ENCODE measurements at places on chromosomes 7 and 10. TPM values are rescaled to one million over a fixed set of nuclear protein-coding genes. Genes with fewer than 3 reads are reported as not detected.

DNA sequence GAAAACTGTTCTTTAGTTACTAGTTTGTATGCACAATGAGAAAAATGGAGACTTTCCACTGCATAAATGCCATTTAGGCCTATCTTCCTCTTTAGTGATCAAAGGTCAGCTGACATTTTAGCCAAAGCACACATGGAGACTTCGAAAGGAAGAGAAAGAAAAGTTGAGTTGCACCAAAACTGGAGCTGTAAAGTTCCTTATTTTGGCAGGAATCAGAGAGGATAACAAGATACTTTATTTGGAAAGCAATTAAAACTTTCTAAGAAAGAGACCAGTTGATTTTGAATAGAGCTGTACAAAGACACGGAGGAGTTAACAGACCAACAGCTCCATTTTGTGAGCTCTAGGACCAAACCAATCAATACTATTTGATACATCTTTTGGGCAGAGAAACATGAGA, 14.2 kb downstream of the ENTPD7 start:
- no peak for DNase-seq

- no peak for DNase-seq
These were observed 50.0 kb downstream of the RSBN1L start for GRCh38 chr7:77746164-77746823.

DNA sequence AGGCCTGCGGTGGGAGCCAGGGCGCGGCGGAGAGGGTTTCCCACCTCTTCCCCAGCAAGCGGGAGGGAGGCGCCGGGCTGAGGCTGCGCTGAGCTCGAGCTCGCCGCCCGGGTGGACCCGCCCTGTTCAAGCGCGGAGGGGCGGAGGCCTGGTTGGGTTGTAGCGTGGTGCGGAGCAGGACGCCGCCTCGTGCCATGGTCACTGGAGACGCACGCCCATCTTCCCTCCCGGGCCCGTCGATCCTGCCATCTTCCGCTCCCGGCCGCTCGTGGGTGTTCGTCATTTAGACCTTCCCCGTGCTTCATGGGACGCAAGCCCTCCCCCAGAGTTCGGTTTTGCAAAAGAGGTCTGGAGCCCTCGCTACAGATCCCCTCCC, 9.3 kb upstream of the EN2 start:
- DNase-seq, result no peak

DNA sequence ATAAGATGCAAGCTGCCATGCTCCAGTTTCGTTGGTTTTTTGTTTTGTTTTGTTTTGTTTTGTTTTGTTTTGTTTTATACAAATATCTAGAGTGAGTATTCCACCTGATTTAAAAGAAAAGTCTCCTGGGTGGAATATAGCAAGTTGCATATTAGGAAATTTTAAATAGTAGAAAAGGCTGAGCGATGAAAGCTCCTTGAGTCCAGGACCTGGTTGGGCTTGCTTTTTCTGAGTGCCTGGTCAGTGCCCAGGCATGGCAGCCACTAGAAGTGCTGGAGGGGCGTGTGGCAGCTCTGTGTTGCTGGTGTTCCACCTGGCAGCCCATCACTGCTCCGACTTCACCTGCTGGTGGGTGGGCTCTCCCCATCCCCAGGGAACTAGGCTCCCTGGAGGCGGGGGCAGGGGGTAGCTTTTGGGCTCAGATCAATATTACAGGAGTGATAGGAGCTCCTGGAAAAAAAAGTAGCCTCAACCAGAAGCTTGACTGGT, 8.0 kb downstream of the COL17A1 start:
- no peak for DNase-seq

DNA sequence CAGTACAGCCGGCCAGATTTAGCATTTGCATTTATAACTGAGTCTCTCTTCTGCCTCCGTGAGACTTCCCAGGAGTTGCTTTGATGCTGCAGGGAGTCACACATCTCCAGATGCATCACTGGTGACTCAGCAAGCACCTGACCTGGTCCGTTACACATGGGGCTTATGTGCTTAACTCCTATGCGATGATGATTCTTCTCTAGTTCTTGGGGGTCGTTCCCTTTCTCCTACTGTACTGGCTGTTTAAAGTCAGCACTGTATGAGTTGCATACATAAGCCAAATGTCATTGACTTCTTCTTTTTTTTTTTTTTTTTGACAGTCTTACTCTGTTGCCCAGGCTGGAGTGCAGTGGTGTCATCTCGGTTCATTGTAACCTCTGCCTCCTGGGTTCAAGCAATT, 13.0 kb upstream of the AKR1E2 start:
- no peak for DNase-seq

DNA sequence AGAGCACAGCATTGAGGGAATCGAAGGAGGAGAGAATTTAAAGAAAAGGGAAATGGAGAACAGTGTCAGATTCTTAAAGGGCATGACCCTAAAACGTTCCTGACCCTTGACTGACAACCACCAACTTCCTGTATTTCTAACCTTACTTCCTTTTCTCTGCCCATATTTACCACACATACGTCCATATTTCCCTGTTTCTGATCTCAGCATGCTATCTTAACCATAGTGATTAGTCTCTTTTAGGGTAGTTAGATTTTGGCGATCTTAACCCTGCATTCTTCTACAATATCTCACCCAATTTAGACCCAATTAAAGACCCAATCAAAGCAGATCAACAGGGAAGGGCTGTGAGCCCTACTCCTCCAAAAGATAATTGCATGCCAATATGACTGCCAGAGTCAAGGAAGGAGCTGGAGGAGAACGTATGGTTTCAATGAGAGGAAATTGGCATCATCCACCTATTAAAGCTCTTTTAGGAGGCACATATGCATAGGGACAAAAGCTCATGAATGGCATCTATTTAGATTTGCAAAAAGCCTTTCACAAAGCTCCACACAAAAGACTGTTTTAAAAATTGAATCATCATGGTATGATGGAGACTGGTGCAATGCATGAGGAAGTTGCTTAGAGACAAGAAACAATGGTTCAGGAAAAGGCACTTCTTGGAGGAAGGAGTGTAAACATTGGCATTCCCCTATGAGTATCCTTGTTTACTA, 49.0 kb upstream of the ARHGAP12 start:
- DNase-seq, result no peak

- no peak for DNase-seq
These were observed 7.4 kb upstream of the C10orf67 start for GRCh38 chr10:23351926-23352519.

DNA sequence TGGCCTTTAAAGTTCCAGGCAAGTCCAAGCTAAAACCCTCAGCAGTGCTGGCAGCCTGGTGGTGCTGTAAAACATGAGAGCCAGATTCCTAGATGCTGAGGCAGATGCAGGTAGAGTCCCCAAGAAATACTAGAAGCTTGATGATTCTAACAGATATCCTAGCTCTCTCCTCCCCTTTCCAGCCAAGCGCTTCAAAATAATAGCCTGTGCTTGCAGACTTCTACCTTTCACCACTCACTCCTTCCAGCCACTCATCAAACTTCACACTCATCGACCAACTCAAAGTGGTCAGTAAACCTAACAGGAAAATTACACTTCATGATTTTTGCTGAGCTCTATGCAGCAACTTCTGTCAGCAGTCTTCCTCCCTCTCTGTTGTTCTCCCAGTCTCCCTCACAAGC, 50.2 kb downstream of the LMBR1 start:
- DNase-seq, result no peak

GRCh38 chr7:43006008-43006407, 73.8 kb downstream of the MRPL32 start:
- no peak for DNase-seq

- no peak for DNase-seq
These were observed 10.0 kb upstream of the STAMBPL1 start for GRCh38 chr10:88870089-88870488.

DNA sequence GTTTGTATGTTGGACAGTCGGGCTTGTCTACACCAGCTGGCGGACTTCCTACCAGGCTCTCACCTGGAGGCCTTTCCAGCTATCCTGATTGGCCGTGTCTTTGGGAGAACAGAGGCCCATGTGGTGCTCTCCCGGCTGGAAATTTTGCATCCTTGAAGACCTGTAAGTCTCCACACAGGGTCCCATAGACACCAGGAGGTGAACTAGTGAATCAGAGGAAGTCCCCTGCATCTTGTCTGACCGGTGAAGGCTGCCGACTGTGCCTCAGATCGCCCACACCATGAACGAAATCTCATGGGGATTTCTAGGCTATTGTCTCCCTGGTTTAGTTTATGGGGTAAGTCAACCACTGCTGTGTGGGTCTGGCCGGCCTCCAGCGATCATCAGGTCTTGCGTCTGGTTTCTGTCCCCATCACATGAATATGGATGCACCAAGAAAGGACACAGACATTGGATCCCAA, 108.4 kb upstream of the LYZL2 start:
- no peak for DNase-seq

GRCh38 chr10:78401624-78402367, 368.1 kb downstream of the RPS24 start:
- no peak for DNase-seq

- no peak for DNase-seq
These were observed 345.7 kb downstream of the GLRX3 start for GRCh38 chr10:130481936-130482335.

GRCh38 chr10:69335063-69335587, 56.8 kb downstream of the HK1 start:
- DNase-seq, result peak; percentile 67

- peak; percentile 44 for DNase-seq
These were observed 10.2 kb upstream of the CH25H start for GRCh38 chr10:89217057-89217990.

DNA sequence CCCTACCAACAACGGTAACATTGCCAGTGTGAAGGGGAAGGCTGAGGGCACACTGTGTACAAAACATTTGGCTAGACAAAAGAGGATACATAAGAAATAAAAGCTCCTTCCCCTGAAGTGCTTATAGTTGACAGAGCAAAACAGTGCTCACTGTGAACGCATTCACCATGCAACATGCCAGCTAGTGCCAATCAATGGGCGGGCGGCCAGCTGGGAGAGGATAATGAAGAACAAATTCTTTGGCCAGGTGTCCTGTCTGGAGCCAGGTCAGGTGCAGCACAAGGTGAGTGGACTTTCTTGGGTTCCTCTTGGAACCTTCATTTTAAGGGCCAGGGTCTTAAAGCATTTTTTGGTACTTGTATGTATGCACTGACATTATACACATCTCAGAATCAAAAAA, 106.1 kb downstream of the ICA1 start:
- DNase-seq, result no peak

GRCh38 chr7:105126436-105126975, 112.5 kb downstream of the KMT2E start:
- no peak for DNase-seq

GRCh38 chr7:28815369-28815927, 142.7 kb downstream of the TRIL start:
- no peak for DNase-seq

DNA sequence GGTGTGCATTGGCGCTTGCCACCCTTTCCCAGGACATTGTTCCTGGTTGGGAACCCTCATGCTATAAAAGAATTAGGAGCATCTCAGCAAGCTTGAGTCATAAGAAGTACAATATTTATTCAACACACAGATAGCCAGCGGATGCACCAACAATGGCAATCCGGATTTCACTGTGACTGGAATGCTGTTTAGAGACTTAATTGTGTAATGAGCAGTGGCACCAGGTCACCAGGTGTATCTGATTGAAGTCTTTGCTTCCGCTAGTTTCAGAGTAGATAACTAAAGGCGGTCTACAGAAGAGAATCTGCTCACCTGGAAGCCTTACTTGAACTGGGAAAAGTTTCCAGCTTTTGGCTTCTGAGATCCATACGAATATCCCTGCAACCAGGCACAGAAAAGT, 772.3 kb upstream of the GHITM start:
- no peak for DNase-seq

GRCh38 chr7:107890493-107890961, 456 bp upstream of the DLD start:
- DNase-seq, result peak; percentile 35

GRCh38 chr7:135454060-135454459, 55.8 kb downstream of the CNOT4 start:
- DNase-seq, result no peak

DNA sequence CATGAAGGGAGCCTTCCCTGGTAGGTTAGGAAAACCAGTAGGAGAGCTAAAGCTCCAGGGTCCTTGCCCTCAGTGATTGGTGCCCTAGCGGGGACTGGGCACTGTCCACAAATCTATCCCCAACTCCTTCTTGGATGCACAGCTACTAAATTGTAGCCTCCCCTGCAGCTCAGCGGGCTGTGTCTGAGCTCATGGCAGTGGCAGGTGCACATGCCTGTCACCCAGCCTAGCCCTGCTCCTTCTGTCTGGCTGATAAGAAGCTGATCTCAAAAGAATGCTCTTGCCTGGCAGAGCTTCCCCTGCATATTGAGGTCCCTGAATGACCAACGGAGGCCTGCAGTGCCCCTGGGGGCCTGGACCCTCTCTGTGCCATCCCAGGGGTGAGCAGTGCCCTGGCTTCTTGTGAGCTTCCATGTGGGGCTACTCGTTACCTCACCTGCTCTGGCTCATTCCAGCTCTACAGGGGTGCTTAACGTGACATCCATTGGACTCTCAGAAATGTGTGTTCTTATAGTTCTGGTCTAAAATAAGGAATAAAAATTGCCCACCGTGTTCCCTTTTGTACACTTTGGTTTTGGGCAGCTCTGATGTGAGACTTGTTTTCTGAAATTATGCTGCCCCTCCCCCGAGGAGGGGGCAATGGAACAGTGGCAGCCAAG, 59.8 kb upstream of the ANTXRL start:
- DNase-seq, result no peak

- peak; percentile 25 for DNase-seq
These were observed 831 bp downstream of the CCDC7 start for GRCh38 chr10:32446536-32447406.

DNA sequence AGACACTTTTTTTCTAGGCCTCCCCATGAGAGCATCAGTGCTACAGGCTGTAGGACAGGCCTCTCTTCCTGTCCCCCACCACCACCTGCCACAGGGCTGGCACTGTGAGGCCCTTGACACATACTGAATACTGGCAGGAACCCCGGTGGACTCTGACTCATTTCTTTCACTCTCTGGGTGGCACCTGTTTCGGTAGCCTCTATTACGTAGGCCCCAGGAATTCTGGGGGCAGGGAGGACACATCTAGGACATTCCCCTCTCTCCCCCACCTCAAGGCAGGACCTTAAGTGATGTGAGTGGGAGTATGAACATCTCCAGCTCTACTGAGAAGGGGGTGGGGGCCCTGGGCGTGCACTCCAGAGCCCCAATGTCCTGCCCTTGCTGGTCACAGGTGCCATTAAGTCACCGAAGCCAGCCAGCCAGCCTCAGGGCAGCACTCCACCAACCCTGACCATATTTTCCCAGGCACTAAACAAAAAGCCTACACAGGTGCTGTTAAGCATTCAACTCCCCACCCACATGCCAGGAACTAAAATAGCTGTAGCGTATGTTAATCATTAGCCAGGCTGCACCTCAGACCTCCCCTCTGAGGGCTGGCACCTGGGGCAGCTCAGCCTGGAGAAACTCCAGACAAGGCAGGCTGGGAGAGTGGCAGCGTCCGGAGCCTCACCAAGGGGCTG, 8.9 kb downstream of the ANXA11 start:
- peak; percentile 85 for DNase-seq

GRCh38 chr10:23975431-23975830, 233.5 kb upstream of the KIAA1217 start:
- no peak for DNase-seq

The TFPI2 gene
- total RNA-seq, result 0.41 TPM

The LAMTOR4 gene
- 135 TPM for total RNA-seq

The ZPBP gene
- total RNA-seq, result not detected

The BZW2 gene
- 44.8 TPM for total RNA-seq

The OR2F1 gene
- total RNA-seq, result not detected

The IFIT2 gene
- total RNA-seq, result 7.6 TPM

The SSMEM1 gene
- total RNA-seq, result not detected

The GNGT1 gene
- total RNA-seq, result not detected

The FOXP2 gene
- total RNA-seq, result 88.0 TPM

The TNKS2 gene
- total RNA-seq, result 26.4 TPM
